Uterus (tissue), 4 donors: ENCODE measurements at places on chromosomes 12 and 14. TPM values are rescaled to one million over a fixed set of nuclear protein-coding genes. Genes with fewer than 3 reads are reported as not detected.

- no peak for DNase-seq
Observed at GRCh38 chr14:25841226-25841625, 756.6 kb downstream of the NOVA1 start.

HPD gene
- not detected for total RNA-seq

TCL1A gene
- 2.6 TPM for total RNA-seq

GRCh38 chr12:51185171-51185717 is 12.3 kb upstream of the TFCP2 start:
- DNase-seq: no peak

- no peak for DNase-seq
Observed at GRCh38 chr12:7068240-7068993, 7.9 kb downstream of the C1S start.

GRCh38 chr12:9636150-9636850 is 28.6 kb upstream of the KLRB1 start:
- no peak for DNase-seq

DNA sequence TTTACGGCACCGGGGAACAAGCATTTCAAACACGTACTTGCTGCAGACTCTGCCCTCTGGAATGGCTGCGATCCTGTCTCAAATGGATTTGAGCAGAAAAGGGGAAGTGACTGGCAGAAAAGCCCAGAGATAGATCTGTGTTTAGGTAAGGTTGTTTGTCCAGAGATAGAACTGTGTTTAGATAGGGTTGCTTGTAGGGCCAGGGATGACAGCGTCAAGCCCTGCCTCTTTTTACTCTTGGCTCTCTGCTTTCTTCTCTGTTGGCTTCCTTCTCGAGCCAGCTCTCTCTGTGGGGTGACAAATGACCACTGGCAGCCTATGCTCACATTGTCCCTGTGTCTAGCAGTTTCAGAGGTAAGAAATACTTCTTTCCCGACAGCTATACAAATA is 11.4 kb downstream of the DGLUCY start:
- no peak for DNase-seq

DNA sequence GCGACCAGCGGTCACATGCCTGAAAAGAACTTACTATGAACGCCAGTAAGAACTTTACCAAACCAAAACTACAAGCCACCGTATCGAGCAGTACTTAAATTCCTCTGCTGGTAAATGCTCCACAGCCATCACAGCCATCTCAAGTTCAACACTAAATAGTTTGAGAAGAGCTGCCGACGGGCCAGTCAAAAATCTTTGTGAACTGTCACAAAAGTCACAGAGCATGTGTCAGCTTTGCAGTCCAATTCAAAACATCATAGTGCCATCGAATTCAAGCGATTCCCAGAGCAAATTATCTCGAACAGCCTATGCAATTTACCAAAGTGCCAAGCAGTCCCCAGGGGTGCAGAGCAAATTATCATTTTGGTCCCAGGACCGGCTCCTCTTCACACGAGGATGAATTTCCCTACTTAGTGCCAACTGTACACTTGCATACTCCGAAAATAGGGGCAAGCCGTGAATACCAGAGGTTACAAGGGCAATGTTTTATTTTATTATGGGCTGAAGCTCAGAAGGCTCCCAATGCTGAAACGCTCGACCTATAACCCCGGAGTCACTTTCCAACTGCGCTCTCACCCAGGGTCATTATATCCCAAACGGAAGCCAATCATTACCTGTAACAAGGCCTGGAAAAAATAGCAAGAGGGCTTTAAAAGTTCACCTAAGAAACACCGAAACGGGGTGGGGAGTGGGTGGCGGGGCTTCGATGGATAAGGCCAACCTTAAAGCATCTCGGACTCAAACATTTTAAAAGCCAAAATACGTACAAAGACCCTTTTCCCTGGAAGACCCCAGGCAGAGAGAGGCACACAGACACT is 1.1 kb downstream of the LRP6 start:
- no peak for DNase-seq

SERPINA9 gene
- total RNA-seq: not detected

DNA sequence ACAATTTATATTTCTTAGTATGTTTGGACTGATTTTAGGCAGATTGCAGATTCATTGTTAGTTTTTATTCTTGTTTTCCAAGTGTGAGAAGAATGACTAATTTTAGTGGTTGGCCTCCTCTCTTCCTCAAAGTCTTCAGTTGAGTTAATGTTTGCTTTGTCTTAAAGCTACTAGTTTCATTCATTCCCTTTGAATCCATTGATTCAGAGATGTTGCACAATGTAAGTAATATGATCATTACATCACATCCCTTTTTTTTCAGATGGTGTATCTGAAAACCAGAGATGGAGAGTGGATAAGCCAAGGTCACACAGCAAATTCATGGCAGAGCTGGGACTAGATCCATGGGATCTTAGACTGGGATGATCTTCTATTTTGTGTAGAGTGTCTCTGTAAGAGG is 577.5 kb downstream of the BCL11B start:
- DNase-seq: no peak

TRHDE gene
- total RNA-seq: 31.2 TPM

RAB5B gene
- total RNA-seq: 128 TPM

- DNase-seq: no peak
Observed at GRCh38 chr12:46109343-46110222, 119.2 kb upstream of the SCAF11 start.

NUBPL gene
- 9.0 TPM for total RNA-seq

HOXC12 gene
- not detected for total RNA-seq

GRCh38 chr12:1527789-1528188 is 66.6 kb downstream of the FBXL14 start:
- no peak for DNase-seq
